ENCODE measurements at places on chromosomes 7 and 10.
A peak's percentile ranks its signal among the peaks of the same experiment; 100 is the strongest.

GRCh38 chr10:63780101-63780500 is 258.9 kb downstream of the REEP3 start:
- DNase-seq, result no peak

DNA sequence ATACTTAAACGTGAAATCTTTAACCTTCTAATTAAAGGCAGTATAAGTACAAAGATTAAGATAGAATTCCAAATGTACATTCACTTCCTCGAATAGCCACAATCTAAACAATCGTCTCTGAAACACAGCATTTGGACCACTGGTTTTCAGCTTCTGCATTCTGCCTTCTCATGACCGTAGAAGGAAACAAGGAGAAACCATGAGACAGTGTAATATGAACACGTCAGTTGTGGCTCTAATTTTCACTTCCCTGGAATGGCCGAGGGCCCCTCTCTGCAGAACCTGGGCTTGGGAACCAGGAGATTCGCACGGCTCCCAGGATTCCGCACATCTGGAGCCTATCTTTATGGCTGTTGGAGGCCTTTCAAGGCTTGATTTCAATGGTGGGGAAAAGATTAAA is 189.3 kb downstream of the KLF6 start:
- no peak for DNase-seq

DNA sequence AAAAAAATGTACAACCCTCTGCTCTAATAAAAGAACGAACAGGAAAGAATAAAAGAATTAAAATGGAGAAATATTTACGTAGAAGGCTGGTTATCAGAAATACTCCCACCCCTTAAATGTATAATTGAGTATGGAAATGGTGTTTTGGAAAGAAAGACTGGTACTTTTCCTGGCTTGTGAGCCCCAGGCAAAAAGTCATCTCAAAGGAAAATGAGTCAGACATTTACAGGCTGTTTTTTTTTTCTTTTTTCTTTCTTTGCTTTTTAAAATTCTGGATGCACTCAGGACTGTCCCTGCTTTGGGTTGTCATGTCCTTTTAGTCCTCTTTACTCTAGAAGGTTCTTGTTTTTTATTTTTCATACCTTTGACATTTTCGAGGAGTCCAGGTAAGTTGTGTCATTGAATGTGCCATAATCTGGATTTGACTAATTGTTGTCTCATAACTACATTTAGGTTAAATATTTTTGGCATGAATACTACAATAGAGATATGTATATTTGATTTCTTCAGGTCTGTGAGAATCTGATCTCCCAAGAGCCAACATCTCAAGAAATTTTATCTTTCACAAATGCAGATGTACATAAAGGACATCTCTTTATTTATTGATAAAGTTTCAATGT is 313.0 kb upstream of the GLI3 start:
- DNase-seq, result no peak

DNA sequence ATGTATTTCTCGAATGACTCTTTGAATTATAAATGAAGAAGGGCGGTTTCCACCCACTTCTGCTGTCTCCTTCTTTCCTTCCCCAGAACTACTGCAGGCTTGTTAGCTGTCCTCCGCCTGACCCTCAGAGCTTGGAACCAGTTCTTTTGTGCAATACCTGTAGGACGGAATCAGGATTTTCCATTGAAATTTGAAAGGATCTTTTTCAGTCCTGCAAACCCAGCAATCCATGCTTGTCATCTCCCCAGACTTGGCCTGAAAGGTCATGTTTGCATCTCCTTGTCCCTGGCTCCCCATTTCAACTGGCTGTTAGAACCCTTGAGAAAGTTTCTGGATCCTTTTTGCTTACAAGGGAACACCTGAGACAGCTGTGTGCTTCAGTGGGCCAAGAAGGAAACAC is 47.5 kb downstream of the PLCE1 start:
- DNase-seq, result no peak

DNA sequence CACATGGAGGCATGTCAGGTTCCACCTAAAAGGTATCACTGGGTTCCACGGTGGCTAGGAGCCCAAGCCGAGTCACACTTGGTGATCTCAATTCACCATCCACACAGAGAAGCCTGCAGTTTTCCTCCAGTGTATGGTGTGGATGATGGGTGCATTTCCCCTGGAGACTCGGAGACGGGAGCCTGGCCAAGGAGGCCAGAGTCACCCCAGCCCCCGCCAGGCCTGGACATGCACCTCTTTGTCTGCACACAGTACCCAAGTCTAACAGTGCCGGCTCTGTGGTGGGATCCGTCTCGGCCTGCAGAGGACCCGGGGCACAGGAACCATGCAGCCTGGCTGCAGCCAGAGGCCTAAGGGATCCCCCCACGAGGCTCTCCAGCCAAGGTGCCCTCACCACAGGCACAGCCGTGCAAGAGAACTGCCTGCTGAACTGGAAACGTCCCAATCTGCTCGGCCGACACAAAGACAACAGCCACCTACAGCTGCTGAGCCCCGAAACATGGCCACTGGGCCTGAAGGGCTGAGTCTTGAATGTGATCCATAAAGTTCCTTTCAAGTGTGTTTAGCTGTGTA is 75.2 kb downstream of the DIP2C start:
- DNase-seq, result no peak

- DNase-seq, result no peak
These were observed 204.8 kb downstream of the BMPER start for GRCh38 chr7:34109936-34110780.

DNA sequence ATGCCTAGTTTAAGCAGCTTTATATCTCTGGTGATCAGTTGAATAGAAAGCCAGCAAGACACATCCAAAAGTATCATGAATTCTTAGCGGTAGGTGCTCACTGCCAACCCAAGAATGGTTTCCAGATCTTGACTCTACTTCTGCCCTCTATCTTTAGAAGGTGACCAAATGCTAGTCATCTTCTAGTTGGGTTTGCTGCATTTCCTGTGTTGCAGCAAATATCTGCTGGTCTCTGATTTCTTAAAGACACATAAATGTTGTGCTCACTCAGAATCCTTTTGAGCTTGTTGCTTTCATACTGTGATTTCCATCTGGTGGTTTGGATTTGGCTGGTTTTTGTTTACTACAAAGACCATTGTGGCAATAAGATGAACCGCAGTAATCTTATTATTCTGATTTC is 2.2 kb downstream of the CDC123 start:
- no peak for DNase-seq

GRCh38 chr7:157266272-157266671 is 70.5 kb upstream of the DNAJB6 start:
- DNase-seq, result no peak

GRCh38 chr10:16195178-16195769 is 241.5 kb upstream of the PTER start:
- DNase-seq, result no peak

- DNase-seq, result no peak
These were observed 5.3 kb downstream of the PSAP start for GRCh38 chr10:71845410-71846405.

DNA sequence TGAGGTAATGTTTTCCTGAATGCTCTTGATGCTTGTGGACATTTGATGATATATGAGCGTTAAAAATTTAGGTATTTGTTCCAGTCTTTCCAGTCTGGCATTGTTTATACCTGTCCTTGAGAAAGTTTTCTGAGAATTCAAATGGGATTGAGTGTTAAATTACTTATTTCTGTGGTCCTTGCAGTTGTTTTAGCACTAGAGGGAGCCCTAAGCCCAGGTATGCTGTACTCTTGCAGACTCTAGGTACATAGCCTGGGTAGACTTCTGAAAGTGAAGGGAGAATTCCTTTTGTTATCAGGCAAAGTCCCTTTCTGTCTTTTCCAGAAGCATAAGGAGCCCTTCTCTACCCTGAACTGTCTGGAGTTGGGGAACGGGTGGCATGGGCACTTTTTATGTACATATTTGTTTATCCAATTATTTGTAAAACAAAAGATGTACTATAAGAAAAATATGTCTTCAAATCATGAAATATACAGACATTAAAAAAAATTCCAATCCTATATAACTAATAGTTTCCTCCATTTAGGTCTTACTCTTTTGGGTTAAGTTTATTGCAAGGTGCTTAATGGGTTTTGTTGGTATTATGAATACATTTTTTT is 262.1 kb downstream of the ATRNL1 start:
- peak; percentile 14 for DNase-seq

Measured in HS-27A (cell line).